NCI-H1048 (cell line): ENCODE measurements at places on chromosomes 3 and 15.

GRCh38 chr3:134393074-134393473 is 18.8 kb upstream of the AMOTL2 start:
- no peak for DNase-seq

DNA sequence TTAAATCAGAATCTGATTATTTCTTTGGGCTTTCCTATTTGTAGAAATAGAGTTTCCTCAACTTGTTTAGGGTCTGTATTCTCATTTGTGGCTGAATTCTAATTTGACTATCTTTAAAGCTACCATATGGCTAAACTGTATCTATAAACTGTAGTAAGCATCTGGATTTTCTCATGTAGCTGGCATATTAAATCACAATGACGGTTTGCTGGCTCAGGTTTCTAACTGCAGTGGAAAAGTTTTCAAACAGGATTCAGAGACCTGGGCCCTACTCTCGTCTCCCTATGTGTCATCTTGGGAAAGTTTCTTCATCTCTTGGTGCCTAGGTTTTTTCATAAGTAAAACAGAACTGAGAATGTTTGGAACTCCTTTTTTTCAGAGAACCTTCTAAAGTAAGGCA is 68.3 kb downstream of the GALK2 start:
- no peak for DNase-seq

DNA sequence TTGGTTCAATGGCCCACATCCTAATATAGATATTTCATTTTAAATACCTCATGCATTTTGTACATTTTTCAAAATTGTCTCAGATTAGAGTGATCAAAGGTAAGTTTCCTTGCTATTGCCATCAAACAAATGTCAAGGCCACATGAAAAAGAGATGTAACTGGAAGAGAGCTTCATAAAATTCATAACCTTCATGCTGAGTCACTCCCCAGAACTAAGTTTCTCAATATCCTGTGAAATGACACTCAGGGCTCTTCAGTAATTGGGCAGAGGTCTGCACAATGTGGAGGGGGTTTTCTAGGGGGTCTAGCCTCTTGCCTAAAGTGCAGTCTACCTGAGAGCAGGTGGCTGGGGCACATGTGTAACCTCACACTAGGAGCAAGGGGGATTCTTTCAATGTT is 152.2 kb upstream of the SLC2A2 start:
- DNase-seq = no peak

GRCh38 chr15:88740356-88740755 is 62.9 kb upstream of the ACAN start:
- DNase-seq = no peak

DNA sequence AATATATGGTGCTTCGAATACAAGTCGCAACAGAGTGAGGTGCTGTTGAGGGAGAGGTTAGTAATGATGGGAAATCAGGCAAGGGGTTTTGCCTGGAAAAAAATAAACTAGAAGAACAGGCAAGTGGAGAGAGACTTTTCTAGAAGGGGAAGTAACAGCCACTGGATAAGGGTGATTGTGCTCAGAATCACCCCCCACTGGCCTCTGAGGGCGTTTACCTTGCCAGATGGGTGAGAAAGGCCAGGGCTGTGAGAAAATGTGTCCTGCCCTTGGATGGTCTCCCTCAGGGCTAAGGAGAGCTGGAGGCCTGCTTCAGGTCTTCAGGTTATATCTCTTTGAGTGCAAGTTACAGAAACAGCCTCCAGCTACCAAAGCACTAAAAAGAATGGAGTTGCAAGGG is 151.8 kb downstream of the MEX3B start:
- DNase-seq = no peak

DNA sequence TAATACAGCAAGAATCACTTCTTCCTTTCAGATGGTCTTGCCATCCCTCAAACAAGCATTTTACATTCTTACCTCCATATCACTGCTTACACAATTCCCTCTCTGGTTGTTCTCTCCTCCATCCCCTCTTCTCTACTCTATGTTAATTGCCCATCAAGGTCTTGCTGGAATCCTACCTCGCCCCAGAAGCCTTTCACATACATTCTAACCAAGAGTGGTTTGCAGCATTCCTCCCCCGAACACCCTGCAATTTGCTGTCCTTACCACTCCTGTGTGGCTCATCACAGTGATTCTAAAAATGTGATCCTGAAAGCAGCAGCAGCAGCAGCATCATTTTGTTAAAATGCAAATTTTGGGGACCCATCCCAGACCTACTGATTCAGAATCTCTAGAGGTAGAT is 30.6 kb downstream of the TNIK start:
- no peak for DNase-seq

DNA sequence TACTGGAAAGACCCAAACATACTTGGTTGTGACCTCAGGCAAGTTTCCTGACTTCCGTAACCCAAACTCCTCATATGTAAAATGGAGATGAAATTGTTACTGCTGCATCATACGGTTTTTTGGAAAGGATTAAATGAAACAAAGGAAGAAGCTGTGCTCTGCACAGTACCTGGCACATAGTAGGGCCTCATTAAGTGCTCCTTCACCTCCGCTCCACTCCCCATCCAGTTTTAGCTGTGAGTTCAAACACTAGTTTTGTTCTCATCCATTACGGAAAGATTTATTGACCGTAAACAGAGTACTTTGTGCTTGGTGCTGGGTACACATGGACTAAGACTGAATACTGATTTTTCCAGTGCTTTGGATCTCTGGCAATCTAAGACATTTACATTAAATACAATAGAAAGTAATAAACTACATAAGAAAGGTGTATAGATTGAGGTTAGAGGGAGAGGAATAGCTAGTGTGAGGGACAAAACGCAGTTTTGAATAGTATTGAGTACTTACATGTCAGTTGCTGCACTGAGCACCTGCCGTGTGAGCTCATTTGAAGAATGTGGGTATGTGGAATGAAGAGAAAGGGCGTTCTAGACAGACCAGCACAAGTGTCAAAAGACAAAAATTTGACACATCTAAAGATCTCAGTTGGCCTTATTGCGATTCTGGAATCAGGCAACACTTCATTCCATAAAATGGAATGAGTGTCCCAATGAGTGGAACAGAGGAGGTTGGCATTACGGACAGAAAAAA is 594 bp upstream of the ICE2 start:
- no peak for DNase-seq
